ENCODE measurements at places on chromosomes 3 and 15. TPM values are rescaled to one million over a fixed set of nuclear protein-coding genes. Genes with fewer than 3 reads are reported as not detected.

The KLHL40 gene
- 0.57 TPM for total RNA-seq

GRCh38 chr3:40566694-40567093, 41.9 kb downstream of the ZNF621 start:
- DNase-seq: no peak

The SLC12A1 gene
- not detected for total RNA-seq

GRCh38 chr3:32414522-32415202, 23.0 kb downstream of the CMTM7 start:
- no peak for DNase-seq

The GPR149 gene
- not detected for total RNA-seq

The ATP2B2 gene
- 0.13 TPM for total RNA-seq

Data from cardiac septum (tissue), 1 donor.